ENCODE measurements at places on chromosomes 7 and 10.
A peak's percentile ranks its signal among the peaks of the same experiment; 100 is the strongest.

DNA sequence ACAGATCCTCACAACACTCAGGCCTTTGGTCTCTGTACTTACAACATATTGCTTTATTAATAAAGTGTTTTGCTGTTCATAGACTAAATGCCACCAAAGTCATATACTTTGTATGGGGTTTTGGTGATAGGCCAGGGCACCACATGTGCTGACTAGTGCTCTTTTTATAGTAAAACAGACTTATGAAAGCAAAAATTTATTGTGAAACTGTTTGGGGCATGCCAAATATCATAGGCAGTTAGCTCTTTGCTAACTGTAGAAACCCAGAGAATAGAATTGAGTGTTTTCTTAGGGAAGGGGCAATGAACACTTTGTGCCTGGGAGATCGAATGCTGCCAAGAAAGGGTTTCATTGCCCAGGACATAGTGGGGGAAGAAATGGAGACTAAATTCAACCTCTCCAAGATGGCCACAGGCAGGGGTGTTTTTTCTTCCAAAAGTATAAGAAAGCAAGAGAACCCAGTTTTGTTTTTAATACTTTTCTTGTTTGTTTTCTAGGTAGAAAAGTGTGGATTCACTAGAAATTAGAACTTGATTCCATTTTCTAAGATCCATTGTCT lies 142.7 kb downstream of the TRIL start:
- no peak for DNase-seq

DNA sequence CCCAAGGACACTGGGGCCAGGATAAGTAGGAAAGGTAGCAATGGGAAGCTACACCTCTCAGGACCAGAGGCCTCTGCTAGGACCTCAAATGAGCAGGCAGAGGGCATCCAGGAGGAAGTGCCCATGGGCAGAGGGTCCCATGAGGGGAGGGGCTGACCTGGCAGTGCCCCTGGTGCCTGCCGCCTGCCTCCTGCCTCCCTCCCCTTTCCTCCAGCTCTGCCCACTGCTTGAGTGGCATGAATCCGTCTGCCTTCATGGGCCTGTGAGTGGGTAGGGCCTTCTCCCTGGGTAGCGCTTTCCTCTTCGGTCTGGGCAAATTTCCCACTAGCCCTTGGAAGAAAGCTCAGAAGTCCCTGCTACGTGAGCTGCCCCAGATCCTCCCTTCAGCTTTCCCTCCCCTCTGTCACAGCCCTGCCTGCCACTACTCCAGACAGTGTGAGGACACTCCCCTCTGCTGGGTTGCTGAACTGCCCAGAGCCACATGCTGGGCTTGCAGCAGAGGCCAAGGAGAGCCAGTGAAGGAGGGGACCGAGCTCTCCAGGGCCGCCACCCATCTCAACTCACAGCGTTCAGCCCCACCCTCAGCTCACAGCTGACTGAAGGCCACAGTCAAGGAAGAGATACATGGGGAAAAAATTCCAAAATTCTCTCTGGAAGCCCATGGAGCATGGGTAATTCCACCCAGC lies 141.4 kb downstream of the ARHGAP22 start:
- DNase-seq = peak; percentile 28

- DNase-seq = peak; percentile 46
These were observed 33.9 kb downstream of the SGPL1 start for GRCh38 chr10:70849582-70850016.

DNA sequence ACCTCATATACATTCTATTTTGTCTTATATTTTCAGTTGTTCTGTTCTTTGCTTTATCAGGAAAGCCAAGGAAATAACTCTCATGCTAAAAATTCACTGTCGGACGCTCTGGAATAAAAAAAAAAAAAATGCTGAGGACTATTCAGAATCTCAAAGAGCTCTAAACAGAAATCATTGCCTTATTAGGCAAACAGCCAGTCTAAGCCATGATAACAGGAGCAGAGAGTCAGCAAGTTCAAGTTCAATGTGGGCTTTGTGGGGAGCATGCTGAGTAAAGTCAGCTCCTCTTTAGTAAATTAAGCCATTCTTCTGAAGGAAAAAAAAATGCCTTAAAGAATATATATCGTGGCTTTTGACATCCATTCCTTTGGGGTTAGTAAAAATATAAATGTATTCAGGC lies 13.6 kb upstream of the FAM13C start:
- no peak for DNase-seq

DNA sequence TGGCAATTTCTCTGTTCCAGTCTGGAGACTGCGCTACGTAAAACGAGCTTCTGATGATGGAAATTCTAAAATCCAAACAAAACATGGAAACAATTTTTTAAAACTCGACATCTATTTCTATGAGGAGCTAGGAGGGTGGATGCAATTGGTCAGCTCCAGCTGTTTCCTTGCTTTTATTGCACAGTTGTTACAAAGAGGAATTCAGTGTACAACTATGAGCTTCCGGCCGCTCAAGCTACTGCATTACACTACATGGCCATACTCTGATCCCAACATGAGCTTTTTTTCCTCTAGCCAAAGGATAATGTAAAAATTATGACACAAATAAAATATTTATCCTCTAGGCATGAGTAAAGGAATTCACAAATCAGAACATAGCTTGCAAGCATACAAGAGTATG lies 403.1 kb upstream of the C7orf33 start:
- DNase-seq = no peak

DNA sequence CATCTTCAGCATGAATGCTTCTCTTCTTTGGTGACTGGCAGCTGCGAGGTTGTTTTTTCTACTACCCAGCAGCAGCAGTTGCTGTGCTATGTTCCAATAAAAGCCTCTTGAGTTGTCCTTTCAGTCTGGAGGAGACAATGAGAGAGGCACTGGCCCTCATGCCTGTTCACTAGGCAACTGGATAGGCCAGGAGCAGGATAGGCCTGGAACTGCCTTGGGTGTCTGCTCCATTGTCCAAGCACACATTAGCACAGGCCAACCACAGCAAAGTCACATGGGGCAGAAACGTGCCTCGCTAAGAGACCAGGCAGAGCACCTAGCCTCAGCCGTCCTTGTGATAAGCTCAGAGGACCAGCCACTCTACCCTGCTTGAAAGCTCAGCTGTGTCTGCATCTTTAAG lies 76.9 kb upstream of the PDCD4 start:
- DNase-seq = peak; percentile 94

GRCh38 chr10:87691506-87692070 lies 31.9 kb downstream of the PAPSS2 start:
- DNase-seq = no peak

DNA sequence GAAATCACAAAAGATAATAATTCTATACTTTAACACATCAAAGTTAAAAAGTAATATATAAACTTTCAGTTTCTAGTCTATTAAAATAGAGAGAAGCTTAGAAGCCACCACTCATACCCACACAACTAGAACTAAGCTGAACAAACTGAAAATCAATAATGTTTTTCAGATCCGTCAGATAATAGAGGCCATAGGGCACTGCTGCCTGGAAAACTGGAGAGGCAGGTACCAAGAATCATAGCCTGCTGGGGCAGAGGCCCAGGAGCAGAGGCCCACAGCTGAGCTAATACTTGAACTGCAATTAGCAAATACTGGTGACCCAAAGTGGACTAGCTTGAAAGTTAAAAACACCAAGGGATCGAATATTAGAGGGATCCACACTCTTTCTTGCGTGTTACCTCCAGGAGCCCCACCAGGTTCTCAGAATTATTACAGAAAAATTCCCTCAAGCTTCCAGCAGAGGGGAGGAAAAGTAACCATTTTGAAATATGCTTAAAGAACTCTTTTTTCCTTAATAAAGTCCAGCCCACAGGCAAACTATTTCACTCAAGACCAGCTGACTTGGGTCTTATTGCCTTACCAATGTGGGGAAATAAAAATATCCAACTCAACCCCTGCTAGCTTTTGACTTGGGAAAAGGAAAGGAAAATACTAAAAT lies 774.1 kb upstream of the IGFBP3 start:
- peak; percentile 53 for DNase-seq

- no peak for DNase-seq
These were observed 273.2 kb downstream of the PTPRN2 start for GRCh38 chr7:158314394-158314793.

DNA sequence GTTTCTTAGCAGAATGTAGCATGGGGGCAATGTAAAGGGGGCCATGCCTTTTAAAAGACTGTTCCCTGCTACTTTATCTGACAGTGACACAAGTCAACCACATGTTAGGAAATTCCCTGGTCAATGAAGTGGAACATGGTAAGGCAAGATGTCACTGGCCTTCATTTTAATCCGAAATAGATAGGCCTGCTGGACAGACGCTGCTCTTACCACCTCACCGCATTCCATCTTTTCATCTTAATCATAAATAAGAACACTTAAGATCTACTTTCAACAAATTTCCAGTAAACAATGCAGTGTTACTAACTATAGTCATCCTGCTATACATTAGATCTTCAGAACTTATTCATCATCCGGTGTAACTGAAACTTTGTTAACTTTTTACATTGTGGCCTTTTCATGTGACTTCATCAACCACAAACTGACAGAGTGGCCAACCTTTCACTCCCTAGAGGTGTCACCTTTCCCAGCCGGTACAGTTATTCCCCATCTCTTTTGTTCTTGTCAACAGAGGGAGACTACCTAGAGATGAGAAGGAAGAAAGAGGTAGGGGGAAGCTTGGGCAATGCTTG lies 15.6 kb downstream of the ASB4 start:
- no peak for DNase-seq

DNA sequence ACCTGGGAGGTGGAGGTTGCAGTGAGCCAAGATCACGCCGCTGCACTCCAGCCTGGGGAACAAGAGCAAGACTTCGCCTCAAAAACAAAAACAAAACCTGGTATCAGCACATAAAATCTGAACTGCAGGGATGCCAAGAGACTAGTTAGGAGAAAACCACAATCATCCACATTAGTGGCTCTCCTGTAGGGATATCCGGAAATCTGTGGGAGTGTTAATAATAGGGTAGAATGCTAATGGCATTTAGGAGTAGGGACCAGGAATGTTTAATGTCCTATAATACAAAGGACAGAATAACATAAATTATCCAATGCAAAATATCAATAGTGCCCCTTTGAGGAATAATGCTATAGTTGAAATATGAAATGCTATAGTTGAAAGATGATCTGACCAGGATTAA lies 24.3 kb downstream of the KIF5B start:
- DNase-seq = no peak

DNA sequence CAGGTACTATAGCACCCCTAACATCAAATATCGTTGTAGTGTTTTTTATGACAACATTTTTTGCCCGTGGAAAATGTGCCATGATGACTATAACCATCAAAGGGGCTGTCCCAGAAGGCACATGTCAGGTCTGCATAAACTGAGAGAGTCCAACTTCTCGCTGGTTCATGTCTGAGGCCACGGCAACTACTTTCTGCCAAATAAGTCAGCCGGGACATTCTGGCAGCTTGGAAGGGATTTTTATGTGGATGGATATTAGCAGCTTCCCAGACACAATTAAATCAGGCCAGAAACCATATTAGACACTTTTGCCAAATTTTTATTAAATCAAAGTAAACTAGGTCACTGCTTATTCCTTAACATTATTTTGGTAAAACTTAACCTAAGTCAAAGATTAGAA lies 477.4 kb upstream of the FZD8 start:
- no peak for DNase-seq

- no peak for DNase-seq
These were observed 66.3 kb downstream of the IGF2BP3 start for GRCh38 chr7:23403970-23404369.

DNA sequence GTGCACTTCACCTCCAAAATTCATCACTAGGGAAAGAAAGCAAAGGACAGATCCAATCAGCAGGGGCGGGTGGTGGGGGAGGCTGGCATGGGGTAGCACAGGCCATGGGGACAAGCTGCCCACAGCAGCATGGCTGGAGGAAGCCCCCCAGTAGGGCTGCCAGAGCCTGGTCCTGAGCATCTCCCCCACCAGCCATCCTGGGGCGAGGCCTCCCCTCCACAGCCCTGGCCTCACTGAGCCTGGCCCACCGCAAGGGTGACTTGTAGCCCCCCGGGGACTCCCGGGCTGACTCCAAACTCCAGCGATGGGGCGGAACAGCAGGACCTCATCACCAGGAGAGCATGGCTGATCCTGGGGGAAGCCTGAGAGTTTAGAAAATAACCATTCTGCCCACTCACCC lies 92.4 kb upstream of the TCERG1L start:
- DNase-seq = no peak

DNA sequence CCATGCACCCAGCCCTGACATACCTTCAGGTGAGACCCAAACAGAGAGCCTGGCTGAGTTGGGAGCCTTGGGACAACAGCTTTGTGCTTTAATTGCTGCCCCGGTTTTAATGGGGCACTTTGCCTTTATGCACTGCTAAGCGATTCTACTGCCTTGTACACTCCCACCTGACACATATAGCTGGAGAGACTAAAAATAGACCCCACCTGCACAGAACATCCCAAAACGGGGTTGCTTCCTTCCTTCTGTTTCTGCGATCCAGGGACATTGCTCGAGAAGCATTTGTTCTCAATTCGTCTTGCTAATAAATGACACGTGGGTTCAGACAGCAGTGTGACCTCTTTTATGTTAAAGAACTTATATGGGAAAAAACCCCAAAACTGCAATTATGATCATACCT lies 258.8 kb upstream of the MYO3A start:
- DNase-seq = no peak

GRCh38 chr10:93515071-93516005 lies 18.9 kb downstream of the CEP55 start:
- no peak for DNase-seq

DNA sequence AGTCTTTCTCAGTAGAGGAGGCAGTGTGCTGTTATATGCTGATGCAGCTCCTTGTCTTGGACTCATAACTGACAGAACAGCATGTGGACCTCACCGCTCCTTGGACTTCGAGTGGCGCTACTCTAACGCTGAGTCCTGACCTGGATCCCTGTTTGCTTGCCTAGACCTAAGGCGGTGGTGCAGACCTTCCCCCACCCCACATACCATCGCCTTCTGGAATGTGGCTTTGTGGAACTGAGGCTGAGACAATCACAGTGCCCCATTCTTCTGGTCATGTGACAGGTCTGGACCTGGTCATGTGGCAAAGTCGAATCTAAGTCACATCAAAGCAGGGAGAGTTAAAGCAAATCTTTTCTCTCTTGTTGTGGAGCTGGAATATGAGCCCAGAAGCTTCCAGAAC lies 190.7 kb upstream of the MKI67 start:
- DNase-seq = no peak

GRCh38 chr10:26199841-26200240 lies 16.7 kb upstream of the GAD2 start:
- no peak for DNase-seq

GRCh38 chr10:4698075-4698474 lies 127.9 kb upstream of the AKR1E2 start:
- DNase-seq = no peak

DNA sequence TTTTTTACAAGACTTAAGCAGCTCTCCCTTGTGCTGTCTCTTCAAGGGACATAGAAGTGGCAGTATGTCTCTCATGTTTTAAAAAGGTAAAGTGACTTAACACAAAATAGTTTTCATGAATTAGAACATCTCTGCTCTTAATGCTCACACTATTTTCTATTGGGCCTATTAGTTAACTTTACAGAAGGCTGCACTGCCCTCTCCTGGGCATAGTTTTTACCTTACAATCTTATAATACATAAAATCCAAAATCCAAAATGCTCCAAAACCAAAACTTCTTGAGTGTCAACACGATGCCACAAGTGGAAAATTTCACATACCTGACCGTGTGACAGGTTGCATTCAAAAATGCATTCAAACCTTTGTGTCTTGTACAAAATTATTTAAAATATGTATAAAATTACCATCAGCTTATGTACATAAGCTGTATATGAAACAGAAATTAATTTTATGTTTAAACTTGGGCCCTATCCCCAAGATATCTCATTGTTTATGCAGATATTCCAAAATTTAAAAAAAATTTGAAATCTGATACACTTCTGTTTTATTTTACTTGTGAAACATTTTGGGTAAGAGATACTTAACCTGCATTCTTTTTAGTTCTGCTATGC lies 25.8 kb downstream of the TES start:
- DNase-seq = peak; percentile 76

- no peak for DNase-seq
These were observed 56.3 kb downstream of the NUDCD3 start for GRCh38 chr7:44434201-44434600.
